ENCODE measurements at places on chromosomes 5 and 9. TPM values are rescaled to one million over a fixed set of nuclear protein-coding genes. Genes with fewer than 3 reads are reported as not detected.

- no peaks in the 10 kb centered on the region for H3K27me3 ChIP-seq
- H3K4me3 ChIP-seq, result no peak overlapping the region
- no peaks in the 10 kb centered on the region for H3K36me3 ChIP-seq
- no peak for DNase-seq
- H3K27ac ChIP-seq, result no peak overlapping the region
- peaks cover 24% of the 10 kb centered on the region for H3K4me1 ChIP-seq
These were observed 323.4 kb downstream of the PIK3R1 start for GRCh38 chr5:68538814-68539420.

DNA sequence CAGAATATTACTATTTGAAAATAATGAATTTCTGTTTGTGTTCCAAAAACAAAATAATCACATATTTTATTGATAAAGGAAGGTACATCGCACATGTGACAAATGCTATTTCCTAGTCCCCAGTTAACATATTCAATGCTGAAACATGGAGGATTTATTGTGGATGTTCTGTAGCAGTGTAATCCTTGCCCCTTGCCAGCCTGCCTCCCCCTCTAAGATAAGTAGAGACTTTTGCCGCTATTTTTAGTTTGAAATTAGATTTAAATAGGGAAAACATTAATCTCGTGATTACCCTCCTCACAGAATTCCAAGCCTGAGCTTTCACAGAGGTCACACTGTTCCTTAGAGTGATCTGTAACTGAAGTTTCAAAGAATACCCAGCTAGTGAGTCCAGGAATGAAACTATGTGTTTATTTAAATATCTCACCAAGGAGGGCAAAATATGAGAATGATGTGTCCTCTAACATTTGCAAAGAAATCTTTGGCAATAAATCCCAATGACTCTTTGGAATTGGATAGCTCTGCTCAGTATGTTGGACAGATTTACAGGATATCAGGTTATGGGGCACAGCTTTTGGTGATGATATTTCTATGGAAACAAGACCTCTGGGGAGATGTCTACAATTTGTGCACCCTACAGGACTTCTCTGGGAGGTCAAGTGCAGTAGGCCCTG is 17.3 kb downstream of the CTXN3 start:
- H3K27me3 ChIP-seq, result no peaks in the 10 kb centered on the region
- H3K36me3 ChIP-seq, result no peaks in the 10 kb centered on the region
- H3K4me1 ChIP-seq, result no peaks in the 10 kb centered on the region
- no peak overlapping the region for H3K4me3 ChIP-seq
- H3K27ac ChIP-seq, result no peak overlapping the region

The NKD2 gene
- total RNA-seq, result 7.3 TPM

The PCDHGB4 gene
- 16.6 TPM for total RNA-seq

The MLLT3 gene
- 14.8 TPM for total RNA-seq
